CD8-positive, alpha-beta T cell (primary cell): ENCODE measurements at places on chromosomes 6 and 20. TPM values are rescaled to one million over a fixed set of nuclear protein-coding genes. Genes with fewer than 3 reads are reported as not detected.

DNA sequence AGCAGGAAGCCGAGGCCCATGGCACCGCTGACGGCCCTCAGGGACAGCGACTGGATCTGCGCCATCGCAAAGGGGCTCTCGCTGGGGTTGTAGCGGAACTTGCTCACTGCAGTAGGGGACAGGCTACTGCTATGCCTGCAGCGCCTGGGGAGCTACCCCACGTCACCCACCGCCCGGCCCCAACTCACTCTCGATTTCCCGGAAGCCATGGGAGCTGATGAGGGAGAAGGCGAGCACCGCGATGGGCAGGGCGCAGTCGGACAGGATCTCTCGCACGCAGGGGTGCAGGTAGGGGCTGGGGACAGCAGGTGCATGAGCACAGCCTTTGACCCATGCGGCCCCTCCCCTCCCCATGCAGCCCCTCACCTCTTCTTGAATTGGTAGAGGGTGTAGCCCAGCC is 9.8 kb downstream of the SLC4A11 start:
- no peak for DNase-seq

Gene AIF1
- total RNA-seq = 71.2 TPM

DNA sequence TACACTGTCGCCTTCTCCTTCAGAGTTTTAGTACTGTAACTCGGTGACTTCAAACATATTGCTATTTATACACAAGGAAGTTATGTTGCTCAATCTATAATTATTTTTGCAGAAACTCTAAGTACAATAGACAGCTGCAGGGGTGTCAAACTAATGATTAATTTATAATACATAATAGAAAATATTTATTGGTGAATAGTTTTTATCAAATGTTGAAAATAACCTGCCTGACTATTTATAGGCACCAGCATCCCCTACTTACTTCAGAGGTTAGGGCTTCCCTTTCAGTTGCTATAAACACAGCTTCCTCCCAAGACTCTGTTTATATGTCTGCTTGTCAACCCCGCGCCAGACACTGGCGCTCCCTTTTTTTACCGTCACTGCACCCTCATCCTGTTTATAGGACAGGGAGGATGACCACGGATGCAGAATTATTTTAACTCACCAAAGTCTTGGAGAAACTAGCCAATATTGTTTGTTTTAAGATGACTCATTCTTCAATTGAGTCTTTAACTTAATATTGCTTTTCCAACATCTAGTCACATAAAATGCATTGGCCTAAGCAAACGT is 225.0 kb downstream of the ALDH8A1 start:
- DNase-seq = no peak

Gene MYH7B
- total RNA-seq = 0.19 TPM

Gene GJA1
- total RNA-seq = not detected

Gene CGA
- not detected for total RNA-seq

GRCh38 chr6:138377844-138378243 is at the start of gene SMIM28:
SMIM28 (plus strand) TSS chr6:138377905; CDS start chr6:138378073, 168 bp downstream.
- no peak for DNase-seq

DNA sequence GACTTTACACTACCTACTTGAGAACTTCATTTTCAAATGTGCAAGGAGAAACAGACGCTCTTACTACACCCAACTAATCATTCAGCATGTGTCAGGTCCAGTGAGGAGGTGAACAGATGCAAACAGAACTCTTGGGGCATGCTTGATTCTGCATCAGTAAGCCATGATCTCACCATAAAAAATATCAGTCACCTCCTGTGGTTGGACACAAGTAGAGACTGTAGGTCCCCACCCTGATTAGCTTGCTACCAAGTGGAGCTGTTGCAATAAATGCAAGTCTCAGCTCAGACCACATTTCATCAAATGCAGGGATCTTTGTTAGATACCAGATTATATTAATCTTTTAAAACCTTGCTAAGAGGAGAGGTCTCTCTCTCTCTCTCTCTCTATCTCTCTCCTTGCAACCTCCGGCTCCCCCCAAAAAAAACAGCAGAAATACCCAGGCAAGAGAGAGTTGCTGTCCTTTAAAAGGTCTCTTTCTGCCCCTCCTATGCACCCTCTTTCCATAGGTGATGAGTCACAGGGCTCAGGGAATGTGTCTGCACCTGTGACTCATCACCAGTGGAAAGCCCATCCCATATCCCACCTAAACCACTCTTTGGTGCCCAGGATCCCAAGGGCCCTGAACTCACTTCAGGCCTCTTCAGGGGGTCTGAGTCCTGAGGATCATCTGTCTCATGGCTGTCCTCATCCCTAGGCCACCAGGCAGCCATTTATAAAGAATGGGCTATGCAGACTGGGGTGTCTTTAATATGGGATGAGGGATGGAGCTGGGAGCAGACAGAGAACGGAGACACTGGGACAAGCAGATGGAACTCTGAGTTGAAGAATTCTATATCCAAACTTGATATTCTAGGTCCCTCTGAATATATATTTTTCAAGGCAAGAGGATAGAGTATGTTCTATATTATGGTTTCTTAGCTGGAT is 154.5 kb downstream of the QRSL1 start:
- DNase-seq = no peak

Gene PCMTD2
- total RNA-seq = 56.3 TPM

DNA sequence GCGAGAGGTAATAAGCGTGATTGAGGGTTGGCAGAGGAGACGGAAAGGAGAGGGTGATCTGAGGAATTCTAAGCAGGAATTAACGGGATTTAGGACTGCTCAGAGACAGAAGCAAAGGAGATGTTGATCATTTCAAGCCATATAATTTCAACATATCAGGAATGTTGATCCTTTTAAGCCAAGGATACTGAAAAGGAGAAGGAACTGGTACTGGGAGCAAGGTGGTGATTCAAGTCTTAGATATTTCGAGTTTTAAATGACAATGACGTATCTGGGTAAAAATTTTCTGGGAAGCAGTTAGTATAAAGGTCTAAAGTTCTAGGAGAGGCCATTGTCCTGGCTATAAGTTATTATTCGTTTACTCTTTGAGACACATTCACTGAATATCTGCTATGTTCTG is 91.3 kb upstream of the OGFRL1 start:
- DNase-seq = no peak

Gene SLC35D3
- total RNA-seq = not detected

DNA sequence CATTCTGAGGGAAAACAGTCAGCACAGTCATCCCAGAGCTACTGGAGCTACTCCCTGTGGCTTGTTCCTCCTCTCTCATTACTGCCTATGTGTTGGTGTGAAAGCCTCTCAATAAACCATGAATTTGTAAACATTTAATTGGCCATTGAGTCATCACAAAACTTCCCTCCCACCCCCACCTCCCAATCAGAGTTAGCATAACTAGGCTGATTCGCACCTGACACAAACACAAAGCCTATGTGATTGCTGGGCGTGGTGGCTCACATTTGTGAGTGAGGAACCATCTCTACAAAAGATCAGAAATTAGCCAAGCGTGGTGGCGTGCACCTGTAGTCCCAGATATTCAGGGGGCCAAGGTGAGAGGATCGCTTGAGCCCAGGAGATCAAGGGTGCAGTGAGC is 17.1 kb upstream of the SNTA1 start:
- no peak for DNase-seq

DNA sequence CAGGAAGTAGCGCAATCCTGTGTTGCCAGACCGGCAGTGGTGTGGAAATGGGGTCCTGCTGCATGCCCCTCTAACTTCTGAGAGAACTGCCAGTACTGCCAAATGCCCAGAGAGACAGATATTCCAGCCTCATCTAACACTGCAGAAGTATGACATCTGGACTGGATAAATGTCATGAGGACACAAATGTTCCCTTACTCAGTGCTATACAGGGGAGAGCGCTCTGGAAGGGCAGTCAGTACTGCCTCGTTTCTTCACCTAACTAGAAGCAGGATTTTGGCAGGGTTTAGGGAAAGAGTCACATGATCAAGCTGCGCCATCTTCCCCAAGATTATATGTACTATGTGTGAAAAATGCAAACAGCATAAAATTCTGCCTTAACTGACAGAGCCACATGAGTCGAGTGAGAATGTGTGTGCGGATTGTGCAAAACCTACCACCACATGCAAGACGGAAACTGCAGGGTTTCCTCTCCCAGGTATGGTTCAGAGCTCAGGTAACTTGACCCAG is 59.7 kb downstream of the B4GALT5 start:
- no peak for DNase-seq

GRCh38 chr6:12008366-12009179 is 3.5 kb upstream of the HIVEP1 start:
- DNase-seq = peak; percentile 89

GRCh38 chr6:114108119-114109002 is 137.4 kb upstream of the HDAC2 start:
- DNase-seq = no peak

Gene CDSN
- total RNA-seq = not detected

Gene NCOA5
- total RNA-seq = 9.6 TPM

- DNase-seq = peak; percentile 66
These were observed 15.7 kb downstream of the HMGN4 start for GRCh38 chr6:26553635-26554446.

GRCh38 chr6:56040889-56041301 is 165.5 kb upstream of the BMP5 start:
- no peak for DNase-seq

- DNase-seq = no peak
These were observed 55.2 kb downstream of the KCNQ2 start for GRCh38 chr20:63417097-63417737.

DNA sequence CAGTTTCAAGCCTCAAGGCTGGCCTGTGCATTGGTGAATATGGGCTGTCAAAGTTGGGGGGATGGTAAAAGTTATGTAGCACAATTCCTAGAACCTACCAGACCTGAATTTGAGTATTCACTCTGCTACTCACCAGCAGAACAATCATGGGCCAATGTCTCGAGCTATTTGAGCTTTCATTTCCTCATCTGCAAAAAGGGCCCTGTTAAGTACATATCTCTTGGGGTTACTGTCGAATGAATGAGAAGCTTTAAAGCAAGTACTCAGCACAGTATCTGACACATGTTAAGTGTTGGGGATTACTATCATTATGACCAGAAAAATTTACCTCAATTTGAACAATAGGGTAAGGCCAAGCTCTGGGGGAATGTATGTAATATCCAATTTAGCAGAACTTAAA is 13.5 kb upstream of the ENPP4 start:
- DNase-seq = no peak

- DNase-seq = no peak
These were observed 73.0 kb downstream of the GFRA4 start for GRCh38 chr20:3590164-3590563.

DNA sequence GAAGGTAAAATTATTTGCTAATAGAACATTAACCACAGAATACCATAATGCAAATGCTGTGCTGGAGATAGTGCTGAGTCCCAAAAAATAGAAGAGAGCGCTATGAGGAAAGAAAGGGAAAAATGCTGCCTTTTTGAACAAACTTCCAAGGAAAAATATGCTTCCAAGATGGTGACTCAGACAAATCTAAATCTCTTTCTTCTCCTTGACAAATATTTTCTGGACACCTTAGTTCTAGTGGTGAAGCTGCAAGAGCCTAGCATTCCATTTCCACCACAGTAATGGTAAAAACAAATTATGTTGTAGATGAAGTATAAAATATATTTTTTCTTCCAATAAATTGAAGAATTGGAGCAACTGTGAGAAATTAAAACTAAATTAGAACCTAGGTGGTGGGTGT is 155.6 kb upstream of the TBX18 start:
- DNase-seq = no peak

Gene ABHD16B
- not detected for total RNA-seq

Gene TRIM15
- not detected for total RNA-seq

GRCh38 chr6:118327237-118327636 is 220.9 kb upstream of the PLN start:
- DNase-seq = no peak

Gene ADGRB3
- not detected for total RNA-seq

Gene CNPY3
- total RNA-seq = 43.9 TPM

Gene FILIP1
- 0.06 TPM for total RNA-seq
